ENCODE measurements at places on chromosomes 3 and 15.
A peak's percentile ranks its signal among the peaks of the same experiment; 100 is the strongest.

DNA sequence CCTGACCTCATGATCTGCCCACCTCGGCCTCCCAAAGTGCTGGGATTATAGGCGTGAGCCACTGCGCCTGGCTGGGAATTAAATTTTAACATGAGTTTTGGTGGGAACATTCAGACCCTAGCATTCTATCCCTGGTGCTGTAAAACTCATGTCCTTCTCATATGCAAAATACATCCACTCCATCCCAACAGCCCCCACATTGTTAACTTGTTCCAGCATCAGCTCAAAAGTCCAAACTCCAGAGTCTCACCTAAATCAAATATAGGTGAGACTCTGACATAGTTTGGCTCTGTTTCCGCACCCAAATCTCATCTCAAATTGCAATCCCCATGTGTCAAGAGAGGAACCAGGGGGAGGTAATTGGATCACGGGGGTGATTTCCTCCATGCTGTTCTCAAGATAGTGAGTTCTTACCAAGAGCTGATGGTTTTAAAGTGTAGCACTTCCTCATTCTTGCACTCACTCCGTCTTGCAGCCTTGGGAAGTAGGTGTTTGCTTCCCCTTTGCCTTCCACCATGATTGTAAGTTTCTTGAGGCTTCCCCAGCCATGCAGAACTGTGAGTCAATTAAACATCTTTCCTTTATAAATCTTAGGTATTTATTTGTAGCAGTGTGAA is 96.2 kb upstream of the PLCL2 start:
- no peak for DNase-seq

DNA sequence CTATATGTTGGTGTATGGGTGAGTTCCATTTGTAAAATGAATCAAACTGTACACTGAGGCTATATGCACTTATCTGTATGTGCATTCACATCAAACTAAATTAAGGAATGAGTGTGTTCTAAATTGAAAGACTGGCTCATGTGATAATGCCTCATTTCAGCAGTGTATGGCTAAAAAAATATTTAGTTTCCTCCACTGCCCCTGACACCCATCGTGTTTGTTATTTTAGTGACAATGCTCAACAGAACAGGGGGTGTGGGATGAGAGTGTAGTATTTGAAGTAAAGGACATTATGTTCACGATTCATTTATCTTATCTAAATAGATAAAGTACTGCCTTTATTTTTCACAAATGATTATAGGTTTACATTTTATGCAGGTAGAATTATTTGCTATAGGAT is 301.1 kb upstream of the ARPP21 start:
- no peak for DNase-seq

GRCh38 chr3:31707286-31707685 is 174.6 kb downstream of the STT3B start:
- DNase-seq = no peak

DNA sequence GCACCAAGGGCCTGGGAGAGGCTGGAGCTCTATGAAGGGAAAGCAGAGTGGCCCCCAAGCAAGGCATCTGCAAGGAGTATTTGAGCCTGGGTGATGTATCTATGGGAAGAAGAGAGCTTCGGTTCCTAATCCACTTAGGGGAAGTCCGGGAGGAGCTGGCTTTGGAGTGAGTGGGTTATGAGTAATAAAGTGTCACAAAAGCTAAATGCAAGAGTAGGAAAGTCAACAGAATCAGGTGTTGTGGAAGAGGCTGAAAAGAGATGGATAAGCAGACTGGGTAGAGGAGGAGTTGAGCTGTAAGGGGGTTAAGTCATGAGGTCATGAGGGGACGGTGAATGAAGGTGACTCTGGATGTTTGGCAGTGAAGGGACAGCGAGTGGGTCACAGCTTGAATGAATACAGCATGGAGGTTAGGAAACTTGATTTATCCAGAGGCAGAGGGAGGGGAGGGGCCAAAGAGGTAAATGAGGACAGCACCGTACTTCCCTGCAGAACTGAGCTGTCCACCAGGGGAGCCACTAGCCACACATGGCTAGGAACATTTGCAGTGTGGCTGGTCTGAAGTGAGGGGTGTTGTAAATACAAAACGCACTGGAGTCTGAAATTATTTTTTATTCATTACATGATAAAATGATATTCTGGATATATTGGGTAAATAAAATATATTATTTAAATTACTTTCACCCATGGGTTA is 83.3 kb downstream of the ADCY5 start:
- DNase-seq = peak; percentile 30

DNA sequence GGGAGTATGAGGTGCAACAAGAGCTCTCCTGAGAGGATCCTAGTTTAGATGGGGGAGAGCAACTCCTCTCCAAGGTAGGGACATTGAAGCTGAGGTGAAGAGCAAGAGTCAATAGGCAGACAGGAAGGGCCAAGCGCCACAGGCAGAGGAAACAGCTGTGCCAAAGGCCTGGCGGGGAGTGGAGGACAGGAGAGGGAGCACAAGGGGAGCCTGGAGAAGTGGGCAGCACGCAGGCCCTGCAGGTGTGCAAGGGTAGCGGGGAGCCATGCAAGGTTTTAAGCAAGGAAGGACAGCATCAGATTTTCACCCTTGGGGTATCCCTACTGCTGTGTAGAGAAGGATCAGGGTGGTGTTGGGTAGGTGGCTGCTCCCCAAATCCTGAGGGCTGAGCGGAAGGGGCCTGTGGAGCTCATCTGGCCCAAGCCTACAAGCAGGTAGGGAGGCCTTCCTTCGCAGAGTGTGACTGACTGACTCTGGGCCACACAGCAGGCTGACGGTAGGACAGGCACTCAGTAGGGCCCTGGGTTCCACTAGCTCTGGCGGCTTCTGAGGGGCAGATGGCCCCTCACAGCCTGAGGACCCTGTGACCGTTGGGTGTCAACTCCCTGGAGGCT is 13.3 kb downstream of the CHST13 start:
- DNase-seq = no peak

DNA sequence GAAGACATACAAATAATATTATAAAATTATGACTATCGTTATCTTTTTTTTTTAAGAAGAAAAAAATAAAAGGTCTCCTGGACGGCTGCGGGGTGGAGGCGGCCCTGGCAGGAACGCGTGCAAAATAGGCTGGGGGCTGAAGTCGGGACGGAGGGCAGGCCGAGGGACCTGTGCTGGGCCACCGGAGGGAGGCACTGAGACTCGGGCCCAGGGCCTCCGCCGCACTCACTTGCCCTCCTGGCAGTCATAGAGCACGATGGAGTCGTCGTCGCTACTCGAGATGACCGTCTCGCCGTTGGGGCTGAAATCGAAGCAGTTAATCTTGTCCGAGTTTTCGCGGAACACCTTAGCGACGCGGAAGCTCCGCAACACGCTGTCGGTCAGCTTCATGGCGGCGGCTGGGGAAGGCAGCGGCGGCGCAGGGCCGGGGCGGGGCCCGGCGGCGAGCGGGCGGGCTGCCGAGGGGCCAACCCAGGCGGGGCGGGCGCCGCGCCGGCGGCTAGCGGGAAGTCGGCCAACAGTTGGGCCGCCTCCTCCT is 408 bp downstream of the WDR82 start:
- DNase-seq = peak; percentile 74
